NCI-H446 (cell line): ENCODE measurements at places on chromosomes 13 and 19.

- DNase-seq = no peak
These were observed 456.1 kb downstream of the PCDH9 start for GRCh38 chr13:66774046-66774445.

- no peak for DNase-seq
These were observed 131.3 kb downstream of the SLC7A1 start for GRCh38 chr13:29464105-29464679.

GRCh38 chr19:7674010-7675005 lies 2.6 kb upstream of the MCEMP1 start:
- peak; percentile 84 for DNase-seq

- no peak for DNase-seq
These were observed 2.3 kb downstream of the ZSCAN5A start for GRCh38 chr19:56312342-56312741.

DNA sequence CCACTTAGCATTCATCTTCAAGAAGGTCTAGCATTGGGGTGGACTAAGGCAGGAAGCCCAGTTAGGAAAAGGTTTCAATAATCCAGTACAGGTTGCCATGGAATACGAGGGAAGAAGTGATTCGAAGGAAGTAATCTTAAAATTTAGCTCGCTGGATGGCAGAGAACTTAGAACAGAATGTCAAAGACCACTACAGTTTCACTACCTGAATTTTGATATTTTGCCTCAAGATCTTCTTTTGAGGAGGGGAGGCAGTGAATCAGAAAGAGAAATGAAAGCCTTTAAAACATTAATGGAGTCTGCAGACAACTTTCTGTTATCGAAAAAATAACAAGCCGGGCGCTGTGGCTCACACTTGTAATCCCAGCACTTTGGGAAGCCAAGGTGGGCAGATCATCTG lies 7.0 kb upstream of the RAB8A start:
- DNase-seq = no peak

DNA sequence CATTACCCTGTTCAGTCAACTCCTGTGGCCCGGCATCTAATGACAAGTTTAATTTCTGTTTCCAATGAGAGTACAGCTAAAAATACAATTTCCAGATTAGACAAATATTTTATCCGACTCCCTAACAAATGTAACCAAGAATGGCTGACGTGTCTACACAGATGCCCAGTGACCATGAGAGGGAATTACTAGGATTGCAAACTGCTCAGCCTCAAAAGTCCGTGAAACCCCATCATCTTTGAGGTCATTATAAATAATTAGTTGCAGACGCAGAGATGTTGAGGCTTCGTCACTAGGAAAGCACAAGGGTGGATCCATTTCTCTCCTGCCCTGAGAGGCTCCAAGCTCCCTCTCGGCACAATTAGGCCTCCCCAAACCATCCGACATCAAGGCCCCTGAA lies 104.1 kb upstream of the ZNF507 start:
- DNase-seq = no peak

- DNase-seq = no peak
These were observed 184.6 kb downstream of the RGCC start for GRCh38 chr13:41641961-41642360.

DNA sequence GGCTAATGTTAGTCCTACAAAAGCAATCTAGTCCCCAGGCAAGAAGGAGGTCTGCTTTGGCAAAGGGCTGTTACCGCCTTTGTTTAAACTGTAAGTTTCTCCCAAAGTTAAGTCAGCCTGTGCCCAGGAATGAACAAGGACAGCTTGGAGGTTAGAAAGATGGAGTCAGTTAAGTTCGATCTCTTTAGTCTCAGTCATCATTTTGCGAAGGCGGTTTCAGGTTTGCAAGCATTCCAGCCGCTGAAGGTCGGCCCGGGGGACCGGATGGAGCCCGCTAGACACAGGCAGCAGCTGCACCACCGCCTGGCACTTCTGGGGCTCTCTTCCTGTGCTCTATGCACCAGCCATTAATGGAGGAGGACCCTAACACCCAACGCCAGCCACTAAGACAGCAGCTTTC lies 91.3 kb downstream of the STK24 start:
- DNase-seq = no peak

- no peak for DNase-seq
These were observed 40.5 kb downstream of the TEX26 start for GRCh38 chr13:30972888-30973377.

- no peak for DNase-seq
These were observed 47.7 kb upstream of the USPL1 start for GRCh38 chr13:30569901-30570576.

- DNase-seq = no peak
These were observed 409.3 kb downstream of the DIAPH3 start for GRCh38 chr13:59754411-59754810.

GRCh38 chr13:112113348-112113747 lies 46.4 kb downstream of the SOX1 start:
- no peak for DNase-seq

GRCh38 chr19:29239213-29239776 lies 26.3 kb upstream of the UQCRFS1 start:
- DNase-seq = no peak

- no peak for DNase-seq
These were observed 652.2 kb upstream of the PCDH20 start for GRCh38 chr13:62067821-62068220.

GRCh38 chr19:13784731-13785452 lies 10.4 kb upstream of the ZSWIM4 start:
- DNase-seq = peak; percentile 85
